ENCODE measurements at places on chromosomes 11 and 22. TPM values are rescaled to one million over a fixed set of nuclear protein-coding genes. Genes with fewer than 3 reads are reported as not detected.
A peak's percentile ranks its signal among the peaks of the same experiment; 100 is the strongest.

GRCh38 chr22:44870021-44870420, 117.6 kb downstream of the ARHGAP8 start:
- peak; percentile 66 for DNase-seq
- peaks cover 13% of the 10 kb centered on the region for H3K4me1 ChIP-seq
- H3K27ac ChIP-seq = peak overlapping the region; percentile 39
- no peaks in the 10 kb centered on the region for H3K36me3 ChIP-seq
- H3K4me3 ChIP-seq = no peak overlapping the region
- no peaks in the 10 kb centered on the region for H3K27me3 ChIP-seq

- peaks cover 54% of the 10 kb centered on the region for H3K27me3 ChIP-seq
- peak; percentile 12 for DNase-seq
- H3K4me3 ChIP-seq = no peak overlapping the region
- no peaks in the 10 kb centered on the region for H3K4me1 ChIP-seq
These were observed 2.9 kb upstream of the ABCC8 start for GRCh38 chr11:17479284-17480214.

- no peaks in the 10 kb centered on the region for H3K36me3 ChIP-seq
- peak; percentile 80 for DNase-seq
- peak overlapping the region; percentile 82 for H3K27ac ChIP-seq
- peaks cover 28% of the 10 kb centered on the region for H3K4me1 ChIP-seq
- no peaks in the 10 kb centered on the region for H3K27me3 ChIP-seq
- H3K4me3 ChIP-seq = no peak overlapping the region
These were observed 112.0 kb downstream of the PLEKHA7 start for GRCh38 chr11:16902182-16902581.

DNA sequence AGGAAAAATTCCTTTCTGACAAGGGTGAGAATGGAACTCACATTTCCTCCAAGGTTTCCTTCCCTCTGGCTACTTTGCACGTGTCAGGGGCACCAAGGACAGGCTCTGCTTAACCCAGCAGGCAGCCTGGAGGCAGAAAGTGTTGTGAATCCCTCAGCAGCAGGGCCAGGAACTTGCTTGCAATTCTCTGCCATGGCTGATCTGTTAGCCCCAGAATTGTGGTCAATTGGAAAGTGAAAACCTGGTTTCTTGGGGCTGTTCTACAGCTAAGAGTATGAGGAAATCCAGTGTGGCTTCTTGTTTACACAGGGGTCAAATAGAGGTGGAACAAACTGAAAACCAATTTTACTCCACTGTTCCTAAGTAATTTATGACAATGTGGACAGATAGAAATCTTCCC, 38.3 kb upstream of the CEP295 start:
- no peak overlapping the region for H3K27ac ChIP-seq
- peak; percentile 20 for DNase-seq

SMTNL1 gene
- not detected for total RNA-seq

CD3E gene
- not detected for total RNA-seq

OOSP3 gene
- not detected for total RNA-seq
